Stimulated activated CD4-positive, alpha-beta T cell treated with anti-CD3 and anti-CD28 coated beads, TNF-alpha, amount 100 ng/mL, for 1 hour (primary cell): ENCODE measurements at places on chromosomes 6 and 20.

- no peak for DNase-seq
These were observed 62.4 kb downstream of the AGPAT4 start for GRCh38 chr6:161211380-161212035.

DNA sequence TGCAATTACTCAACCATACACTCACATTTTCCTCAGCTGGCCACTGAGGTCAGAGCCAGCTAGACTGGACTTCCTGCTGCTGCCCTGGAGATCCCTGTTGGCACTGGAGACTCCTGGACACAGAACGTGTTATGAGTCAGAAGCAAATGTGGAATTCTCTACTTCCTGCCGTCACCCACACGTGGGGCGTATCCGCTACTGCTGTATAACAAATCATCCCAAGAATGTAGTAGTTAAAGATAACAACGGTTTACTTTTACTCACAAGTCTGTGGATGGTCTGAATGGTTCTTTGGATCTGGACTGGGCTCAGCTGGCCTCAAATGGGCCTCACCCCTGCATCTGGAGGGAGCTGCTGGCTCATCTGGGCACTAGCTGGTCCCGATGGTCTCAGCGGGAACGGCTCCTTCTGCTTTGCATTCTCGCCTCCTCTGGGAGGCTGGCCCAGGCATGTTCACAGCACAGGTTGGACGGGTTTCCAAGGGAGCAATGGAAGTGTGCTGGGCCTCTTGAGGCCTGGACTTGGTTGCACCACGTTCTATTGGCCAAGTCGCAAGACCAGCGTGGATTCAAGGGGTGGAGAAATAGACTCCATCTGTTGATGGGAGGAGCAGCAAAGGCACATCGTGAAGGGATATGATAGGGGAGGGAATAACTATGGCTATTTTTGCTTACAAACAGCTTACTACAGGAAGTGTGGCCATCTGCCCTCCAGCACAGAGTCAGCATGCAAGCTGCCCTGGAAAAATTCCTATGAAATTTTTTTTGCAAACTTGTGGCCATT, 118.5 kb downstream of the SNX5 start:
- no peak for DNase-seq

DNA sequence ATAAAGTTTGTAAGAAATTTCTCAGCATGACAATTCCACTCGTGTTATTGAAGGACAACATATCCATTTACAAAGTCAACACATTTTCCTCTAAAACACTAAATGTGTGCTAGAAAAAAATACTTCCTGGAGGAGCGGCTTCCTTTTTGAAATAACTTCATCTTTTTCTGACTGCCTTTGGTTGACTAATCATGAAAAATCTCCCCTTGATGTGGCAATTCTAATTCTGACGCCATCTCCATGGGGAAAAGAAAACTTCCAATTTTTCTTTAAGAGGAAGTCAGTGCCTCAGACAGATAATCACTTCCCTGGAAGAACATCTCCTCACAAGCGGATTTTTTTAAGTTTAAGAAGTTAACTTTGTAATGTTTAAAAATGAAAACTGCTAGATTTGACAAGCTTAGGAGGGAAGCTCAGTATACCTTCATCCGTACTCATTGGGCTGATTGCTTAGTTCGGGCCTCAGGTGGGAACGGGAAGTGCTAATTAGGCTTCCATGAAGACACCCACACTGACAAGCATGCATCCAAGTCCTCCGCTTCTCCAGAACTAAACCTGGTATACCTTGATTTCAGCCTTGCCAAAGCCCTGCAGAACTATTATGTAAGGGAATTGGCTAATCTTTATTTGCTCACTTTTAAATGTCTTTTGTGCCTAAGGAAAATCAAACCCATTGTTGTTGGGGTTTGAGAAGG, 35.1 kb upstream of the DUSP22 start:
- DNase-seq = no peak

GRCh38 chr6:1463275-1463674, 73.9 kb downstream of the FOXF2 start:
- DNase-seq = no peak

DNA sequence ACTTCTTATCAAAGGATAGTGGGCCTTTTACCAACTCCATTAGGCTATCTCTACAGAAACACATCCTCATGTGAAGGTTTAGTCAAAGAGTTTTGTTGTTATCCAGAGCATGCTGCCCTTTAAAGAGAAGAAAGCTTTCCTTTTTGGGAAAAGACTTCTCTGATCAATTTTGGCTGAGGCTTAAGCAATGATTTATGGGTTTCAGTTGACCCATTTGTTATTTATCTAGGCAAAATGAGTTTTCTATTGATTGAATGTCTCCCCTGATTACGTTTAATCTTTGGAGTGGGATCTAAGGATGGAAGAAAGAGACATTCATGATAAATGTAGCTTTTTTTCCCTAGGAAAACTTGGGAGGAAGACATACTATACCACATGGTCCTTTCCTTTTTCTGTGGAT, 326.6 kb upstream of the JAG1 start:
- no peak for DNase-seq

GRCh38 chr6:135655055-135655454, 157.5 kb upstream of the AHI1 start:
- no peak for DNase-seq

- DNase-seq = no peak
These were observed 41.7 kb downstream of the PLAGL1 start for GRCh38 chr6:143966312-143966711.

DNA sequence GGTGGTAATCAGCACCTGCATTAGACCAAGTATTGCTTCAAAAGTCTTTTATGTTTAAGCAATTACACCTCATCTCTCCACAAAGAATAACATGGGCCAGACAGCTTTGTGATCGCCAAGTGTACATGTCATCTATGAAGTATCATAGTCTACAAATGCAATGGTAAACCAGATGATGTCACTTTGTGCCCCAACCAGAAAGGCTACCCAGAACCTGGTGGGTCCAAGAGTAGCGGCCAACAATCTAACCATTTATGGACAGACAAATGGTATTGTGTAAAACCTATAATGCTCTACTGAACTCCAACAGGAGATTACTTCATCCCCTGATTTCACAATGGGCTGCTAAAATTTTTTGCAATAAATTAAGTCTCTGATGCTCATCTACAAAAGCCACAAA, 295.9 kb downstream of the GMDS start:
- DNase-seq = no peak

GRCh38 chr20:45359069-45359405, 3.9 kb upstream of the SYS1 start:
- DNase-seq = no peak

DNA sequence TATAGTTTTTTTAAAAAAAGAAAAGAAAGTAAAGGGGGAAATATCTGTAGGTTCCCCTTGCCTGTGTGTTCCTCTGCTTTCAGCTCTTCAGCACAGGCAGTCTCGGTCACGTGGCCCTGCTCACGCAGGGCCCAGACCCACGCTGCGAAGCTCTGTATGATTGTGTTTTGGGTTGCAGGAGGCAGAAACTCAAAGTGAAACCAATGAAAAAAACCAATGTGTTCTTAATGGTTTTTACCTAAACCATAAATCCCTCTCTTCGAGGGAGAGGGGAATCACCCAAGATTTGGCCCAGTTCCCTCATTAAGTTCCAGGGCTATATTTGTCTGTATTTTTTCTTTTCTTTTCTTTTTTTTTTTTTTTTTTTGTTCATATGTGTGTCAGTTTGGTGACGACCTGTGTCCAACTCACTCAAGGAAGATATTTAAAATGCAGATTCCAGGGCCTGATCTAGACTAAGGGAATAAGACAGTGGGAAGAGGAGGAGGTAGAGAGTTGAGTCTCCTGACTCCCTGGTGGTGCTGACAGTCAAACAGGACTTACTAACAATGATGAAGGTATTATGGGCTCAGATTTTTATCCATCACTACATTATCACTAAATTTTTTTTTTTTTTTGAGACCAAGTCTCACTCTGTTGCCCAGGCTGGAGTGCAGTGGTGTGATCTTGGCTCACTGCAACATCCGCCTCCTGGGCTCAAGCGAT, 33.8 kb upstream of the RREB1 start:
- no peak for DNase-seq

DNA sequence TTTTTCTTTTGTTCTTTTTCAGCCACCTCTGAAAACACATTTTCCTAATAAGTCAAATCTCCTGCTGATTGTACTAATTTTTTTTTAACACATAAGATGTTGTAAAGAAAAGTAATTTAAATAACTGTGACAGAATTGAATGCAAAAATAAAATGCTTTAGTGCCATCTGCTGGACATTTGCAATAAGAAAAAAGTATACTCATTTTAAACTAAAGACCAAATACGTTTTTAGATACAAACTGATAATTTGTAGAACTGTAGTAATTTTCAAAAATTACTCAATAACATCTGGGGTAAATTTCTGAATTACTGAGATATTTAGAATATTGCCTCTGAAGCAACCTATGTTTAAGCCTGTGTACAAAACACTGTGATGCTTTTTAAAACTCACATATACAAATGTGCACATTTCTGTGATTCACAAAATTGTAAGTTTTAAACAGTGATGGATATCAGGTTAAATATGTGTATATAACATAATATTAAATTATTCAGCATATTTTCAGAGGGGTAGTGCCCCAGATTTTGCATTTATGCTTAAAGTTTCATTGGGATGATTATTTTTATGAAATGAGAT, 198.7 kb downstream of the RIMS1 start:
- no peak for DNase-seq

DNA sequence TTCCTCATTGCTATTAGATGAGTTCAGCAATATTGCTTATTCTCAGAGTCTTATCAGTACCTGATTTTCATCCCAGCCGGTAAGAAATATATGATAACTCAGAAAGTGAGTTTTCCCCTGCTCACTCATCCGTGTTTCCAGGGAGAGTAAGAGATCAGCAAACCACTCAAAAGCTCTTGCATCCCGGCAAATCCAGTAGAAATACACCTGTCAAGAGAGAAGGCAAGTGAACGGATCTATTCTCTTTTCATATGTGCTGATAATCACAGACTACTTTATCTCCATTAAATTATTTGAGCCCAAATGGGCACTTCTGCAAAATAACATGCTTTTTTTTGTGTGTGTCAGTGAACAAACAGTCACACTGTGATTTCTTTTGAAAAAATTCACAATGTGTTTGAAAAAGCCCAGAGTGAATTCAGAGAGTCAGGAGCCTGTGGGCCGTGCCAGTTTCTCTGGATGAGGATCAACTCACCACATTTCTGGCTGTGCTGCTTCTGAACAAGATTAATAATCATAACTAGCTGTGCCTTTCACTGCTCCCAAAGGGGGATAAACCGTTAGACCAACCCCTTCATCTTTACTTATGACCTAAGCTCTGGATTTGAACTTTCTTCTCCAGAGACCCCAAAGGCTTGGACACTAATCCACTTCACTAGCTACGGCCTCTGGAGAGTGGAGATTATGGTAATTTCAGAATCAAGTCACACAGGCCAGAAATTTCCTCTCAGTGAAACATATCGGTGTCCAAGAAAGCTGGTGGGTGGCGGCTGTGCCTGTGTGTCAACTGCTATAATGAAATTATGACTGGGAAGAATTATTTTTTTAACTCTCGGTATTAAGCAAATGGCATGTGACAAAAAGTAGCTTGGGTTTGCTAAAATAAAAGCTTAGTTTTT, 44.2 kb downstream of the NOX3 start:
- no peak for DNase-seq

GRCh38 chr6:141610741-141611140, 522.0 kb upstream of the GJE1 start:
- no peak for DNase-seq

DNA sequence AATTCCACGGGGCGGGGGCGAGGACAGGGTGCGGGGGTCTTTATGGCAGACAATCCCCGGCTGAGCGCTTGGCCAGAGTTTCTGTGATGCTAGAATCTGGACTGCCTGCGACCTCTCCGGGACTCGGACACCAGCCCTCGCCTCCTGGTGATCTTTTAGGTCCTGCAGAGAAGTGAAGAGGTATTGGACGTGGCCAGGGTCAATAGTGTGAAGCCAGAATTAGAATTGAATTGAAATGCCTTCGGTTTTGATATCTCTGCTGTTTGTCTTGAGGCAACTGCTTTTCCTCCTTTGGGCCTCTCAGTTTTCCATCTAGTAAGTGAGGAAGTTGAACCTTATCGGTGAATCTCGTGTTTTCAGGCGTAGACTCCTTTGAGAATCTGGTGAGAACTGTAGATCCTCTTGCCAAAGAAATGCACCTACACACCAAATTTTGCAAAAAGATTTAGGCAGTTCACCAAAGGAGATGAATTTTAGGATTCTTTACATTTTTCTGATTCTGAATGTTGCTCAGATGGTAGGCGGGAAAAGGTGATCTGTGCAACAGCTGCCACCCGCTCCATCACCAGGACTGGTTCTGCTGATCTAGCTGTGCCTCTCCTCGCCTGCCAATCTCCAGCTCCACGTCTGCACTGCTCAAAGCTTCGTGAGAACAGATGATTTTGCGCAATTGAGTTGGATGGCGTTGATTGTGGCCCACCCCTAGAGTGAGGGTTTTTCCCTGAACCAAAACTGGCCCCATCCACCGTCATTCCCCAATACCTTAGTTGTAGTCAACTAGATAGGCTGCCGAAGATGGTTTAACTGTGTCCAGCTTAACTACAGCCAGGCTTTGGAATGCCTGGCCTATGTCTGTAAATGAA, 837 bp upstream of the OSER1 start:
- no peak for DNase-seq

DNA sequence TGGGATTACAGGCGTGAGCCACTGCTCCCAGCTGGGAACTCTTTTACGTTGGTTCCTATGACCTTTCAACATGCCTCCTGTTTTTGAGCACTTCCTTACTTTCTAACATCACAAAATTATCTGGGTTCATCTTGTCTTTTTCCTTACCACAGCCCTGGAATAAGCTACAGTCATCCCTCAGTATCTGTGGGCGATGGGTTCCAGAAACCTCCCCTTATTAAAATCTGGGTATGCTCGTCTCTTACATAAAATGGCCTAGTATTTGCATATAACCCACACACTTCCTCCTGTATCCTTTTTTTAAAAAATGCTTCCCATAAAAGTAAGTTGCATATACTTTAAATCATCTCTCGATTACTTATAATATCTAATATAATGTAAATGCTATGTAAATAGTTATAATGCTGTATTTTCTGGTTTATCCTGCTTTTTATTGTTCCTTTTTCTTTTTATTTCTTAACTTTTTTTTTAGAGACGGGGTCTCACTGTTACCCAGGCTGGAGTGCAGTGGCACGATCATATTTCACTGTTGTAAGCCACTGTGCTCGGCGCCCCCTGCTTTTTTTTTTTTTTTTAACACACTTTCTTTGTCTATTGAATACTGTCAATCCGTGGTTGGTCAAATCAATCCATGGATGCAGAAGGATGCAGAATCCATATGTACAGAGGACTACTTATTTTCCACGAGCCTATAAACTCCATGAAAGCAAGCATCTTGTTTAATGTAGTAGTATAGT, 9.2 kb downstream of the RPF2 start:
- DNase-seq = no peak

GRCh38 chr6:46368169-46368536, 123.1 kb downstream of the RCAN2 start:
- DNase-seq = no peak

- no peak for DNase-seq
These were observed 10.1 kb downstream of the GSS start for GRCh38 chr20:34945315-34946077.

GRCh38 chr6:42279144-42279781, 61.6 kb upstream of the MRPS10 start:
- no peak for DNase-seq

GRCh38 chr6:157808405-157808950, 14.6 kb upstream of the SNX9 start:
- no peak for DNase-seq
